ENCODE measurements at places on chromosomes 7 and 10.

DNA sequence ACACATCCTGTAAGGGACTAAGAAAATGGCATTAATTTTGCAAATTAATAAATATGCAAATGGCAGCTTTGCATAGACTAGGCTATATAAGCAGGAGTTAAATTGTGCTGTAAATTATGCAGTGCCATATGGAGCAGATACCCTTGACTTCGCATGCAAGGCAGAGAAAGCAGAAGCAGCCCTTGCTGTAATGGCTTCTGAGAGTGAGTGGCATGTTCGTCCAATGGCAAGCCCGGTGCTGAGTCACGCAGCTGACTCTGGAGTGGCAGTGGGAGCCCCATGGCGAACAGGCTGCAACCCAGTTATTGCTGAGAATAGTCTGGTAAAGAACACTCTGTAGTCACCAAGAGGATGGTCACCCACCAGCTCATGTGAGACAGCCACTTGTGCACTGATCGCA lies 1186.5 kb downstream of the TYW1 start:
- no peak for DNase-seq

DNA sequence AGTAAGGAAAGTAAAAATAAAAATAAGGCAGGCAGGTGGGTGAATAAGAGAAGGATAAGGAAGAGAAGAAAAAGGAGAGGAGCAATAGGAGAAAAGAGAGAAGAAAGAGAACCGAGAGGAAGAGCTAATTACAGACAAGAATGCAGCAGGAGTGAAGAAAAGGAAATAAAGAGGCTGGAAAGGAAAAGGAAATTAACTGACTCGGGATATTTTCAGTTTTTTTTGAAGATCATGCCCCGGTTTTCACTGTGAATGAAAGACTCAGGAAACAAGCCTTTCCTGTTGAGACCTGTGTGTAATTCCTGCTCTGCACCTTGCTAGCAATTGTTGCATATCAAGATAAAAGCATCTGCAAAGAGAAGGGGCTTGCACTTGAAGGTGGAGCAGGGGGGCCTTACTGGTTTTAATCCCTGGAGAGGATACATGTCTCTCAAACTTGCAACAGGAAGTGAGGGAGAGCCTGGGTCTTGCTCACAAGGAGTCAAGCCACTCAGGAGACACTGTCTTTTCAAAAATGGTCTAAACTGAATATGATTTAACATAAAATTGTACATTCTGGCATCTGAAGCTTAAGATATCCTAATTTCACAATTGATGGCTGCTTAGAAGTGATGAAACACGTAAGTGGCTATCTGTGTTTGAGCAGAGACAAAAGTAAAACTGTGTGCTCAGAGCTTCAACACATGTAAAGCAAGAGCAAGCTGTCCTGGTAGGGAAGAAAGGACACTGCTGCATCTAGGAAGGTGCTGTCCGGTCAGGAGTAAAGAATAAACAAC lies 157.6 kb downstream of the FAM107B start:
- no peak for DNase-seq

GRCh38 chr10:124701435-124701834 lies 42.7 kb downstream of the FAM53B start:
- no peak for DNase-seq

DNA sequence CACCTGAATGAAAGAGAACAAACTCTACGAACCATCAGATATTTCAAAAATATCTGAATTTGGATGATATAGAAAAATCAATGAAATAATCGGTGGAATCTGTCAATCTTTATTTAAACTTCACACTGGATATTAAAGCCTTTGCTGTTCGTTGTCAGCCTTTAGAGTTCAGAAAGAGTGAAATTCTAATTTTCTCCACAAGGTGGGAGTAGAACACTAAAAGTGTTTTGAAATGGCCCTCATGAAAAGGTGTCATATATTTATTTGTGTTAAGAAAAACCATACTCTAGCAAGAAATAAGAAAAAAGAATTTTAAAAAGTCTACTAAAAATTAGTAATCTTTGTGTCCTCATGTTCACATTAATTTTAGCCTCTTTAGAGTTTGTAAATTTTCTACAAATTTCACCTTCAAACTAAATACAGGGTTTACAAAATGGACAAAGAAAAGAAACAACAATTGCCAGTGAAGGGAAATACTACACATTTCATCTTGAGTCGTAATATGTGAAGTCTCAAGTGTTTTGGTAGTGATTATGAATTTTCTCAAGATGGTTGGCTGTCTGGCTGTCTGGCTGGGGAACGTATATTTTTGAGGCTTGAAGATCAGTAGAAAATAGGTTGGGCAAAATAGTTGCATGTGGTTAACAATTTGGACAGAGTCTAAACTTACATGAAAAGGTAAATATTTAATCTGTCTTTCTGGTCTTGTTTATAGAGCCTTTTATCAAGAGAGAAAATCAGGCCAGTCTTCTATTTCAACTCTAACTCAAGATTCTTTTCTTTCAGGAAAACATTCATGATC lies 43.7 kb downstream of the DNAJB9 start:
- DNase-seq = no peak

- DNase-seq = no peak
Observed at GRCh38 chr10:102801496-102801895, 35.7 kb downstream of the CYP17A1 start.

- no peak for DNase-seq
Observed at GRCh38 chr7:81883801-81884393, 114.0 kb upstream of the HGF start.

DNA sequence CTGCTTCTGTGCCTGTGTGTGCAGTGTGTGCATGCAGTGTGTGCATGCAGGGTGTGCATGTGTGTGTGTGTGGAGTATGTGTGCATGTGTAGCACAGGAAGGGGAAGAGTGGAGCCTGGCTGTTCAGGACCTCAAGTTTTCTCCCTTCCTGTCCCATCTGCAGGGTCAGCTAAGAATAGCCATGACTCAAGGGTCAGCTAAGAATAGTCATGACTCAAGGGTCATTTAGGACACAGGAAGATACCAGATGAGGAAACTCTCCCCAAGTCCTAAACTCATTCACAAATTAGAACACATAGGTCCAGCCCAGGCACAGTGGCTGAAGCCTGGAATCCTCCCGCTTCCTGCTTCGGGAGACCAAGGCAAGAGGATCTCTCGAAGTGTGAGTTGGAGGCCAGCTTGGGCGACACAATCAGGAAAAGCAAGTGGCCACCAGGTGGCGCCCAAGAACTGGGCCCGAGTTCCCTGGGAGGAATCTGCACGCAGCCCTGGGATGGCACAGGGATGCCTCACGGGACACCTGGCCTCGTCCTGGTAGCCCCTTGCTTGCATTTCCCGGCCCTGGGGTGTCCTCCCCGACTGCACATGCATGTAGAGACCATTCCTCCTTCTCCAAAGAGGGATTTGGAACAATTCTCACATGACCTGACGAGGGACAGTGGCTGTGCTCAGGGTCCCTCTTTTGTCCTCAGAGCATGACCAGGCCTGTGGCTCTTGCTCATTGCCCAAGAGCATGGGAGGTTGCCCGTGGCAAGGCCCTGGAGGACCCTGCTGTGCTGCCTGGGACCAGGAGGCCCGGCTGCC lies 21.4 kb upstream of the VOPP1 start:
- DNase-seq = peak; percentile 27

GRCh38 chr10:7572391-7572790 lies 94.4 kb downstream of the ITIH5 start:
- no peak for DNase-seq

DNA sequence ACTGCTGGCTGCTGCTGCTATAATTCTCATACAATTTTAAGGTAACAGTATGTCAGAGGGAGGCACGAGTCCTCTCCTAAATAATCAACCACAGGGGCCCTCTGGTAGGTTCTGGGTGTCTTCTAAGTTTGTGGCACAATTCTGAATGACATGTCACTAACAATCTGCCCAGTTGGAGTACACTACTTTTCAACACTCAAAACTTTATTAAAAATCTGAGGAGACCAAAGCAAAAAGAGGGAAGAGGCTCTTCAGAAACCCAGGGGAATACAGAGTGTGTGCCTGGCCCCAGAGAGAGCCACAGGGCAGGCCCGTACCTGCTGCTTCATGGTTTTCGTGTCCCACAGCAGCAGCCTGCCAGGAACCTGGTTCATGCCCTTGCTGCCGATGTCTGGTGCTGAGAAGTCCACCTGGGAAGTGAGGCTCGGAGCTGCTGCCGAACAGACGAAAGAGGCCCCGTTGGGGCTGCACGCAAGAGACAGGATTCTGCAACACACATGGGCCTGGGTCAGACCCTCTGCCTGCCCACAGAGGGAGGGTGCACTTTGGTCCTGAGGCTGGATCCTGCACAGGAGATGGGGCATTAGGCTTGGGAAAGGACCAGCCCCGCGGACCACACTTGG lies 18.3 kb downstream of the WDR91 start:
- DNase-seq = no peak

DNA sequence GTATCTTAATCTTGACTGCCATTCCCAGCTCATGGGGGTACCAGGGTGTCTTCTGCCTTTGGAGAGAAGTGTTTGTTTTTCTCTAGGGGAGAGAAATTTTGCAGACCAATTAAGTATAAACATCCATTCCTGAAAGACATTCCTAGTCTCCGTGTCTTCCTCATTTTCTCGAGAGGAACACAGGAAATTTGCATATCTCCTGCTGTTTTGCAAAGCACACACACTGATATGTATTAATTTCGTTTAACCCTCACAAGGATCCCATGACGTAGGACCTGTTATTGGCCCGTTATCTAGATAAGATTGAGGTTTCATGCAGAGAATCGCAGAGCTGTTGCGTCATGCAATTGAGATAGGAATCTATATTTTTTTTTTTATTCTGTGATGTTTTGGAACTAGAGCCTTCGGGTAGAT lies 944 bp downstream of the RHBDD2 start:
- DNase-seq = peak; percentile 32

- no peak for DNase-seq
Observed at GRCh38 chr7:47765373-47765979, 182.8 kb downstream of the PKD1L1 start.

DNA sequence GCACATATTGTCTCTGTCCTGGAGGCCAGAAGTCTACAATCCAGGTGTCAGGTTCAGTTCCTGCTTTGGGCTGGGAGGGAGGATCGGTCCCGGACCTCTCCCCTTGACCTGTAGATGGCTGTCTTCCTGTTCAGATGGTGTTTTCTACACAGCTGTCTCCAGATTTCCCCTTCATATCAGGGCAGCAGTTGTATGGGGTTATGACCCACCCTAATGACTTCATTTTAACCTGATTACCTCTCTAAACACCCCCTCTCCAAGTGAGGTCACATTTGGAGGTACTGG lies 38.7 kb downstream of the ZNF467 start:
- DNase-seq = no peak

- no peak for DNase-seq
Observed at GRCh38 chr10:88428442-88428841, 154.7 kb downstream of the RNLS start.

DNA sequence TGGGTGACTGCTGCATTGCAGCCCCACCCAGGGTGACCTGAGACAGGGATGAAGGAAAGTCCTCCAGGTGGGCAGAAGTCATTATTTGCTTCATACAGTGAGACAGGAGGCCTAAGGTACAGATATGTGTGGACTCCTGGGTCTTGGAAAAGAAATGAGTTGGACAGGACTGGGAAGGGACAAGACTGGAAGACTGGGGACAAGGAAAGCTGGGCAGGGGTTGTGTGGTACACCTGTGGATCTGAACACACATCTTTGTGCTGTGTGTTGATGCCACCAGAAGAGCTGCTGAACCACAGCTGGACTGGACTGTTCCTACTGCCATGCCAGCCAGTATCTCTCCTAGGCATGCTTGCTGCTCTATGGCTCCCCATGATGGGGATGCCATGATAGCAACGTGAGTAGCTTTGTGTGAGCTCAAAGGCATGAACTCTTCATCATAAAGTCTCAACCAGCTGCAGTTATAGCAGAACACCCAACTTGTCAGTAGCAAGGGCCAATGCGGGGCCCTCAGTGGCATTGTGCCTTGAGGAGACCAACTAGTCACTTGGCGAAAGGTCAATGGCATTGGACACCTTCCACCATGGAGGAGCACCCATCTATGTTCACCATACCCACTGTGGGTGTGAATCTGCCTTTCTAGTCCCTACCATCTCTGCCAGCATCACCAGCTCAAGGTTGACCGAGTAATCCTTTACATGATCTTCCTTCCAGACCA lies 76.0 kb upstream of the GRB10 start:
- no peak for DNase-seq
